Stimulated activated CD8-positive, alpha-beta memory T cell treated with anti-CD3 and anti-CD28 coated beads, Interleukin-4, amount 100 ng/mL, for 48 hours (primary cell): ENCODE measurements at places on chromosomes 16 and 17.
A peak's percentile ranks its signal among the peaks of the same experiment; 100 is the strongest.

DNA sequence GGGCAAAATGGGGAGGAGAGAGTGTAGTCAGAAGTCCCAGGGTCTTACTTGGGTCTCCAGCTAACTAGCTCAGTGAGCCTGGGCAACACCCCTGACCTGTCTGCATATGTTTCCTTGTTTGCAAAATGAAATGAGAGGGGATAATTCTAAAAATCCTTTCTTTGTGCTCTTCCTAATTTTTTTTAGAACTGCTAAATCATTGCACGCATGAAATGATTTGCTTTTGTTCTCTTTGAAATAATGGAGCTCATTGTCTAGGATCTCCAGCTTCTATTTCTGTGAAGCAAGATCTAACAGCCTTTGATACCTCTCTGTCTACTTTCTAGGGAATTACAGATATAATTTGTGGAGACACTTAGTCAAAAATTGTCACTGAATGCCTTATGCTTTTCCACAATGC is 181.3 kb downstream of the CDH13 start:
- no peak for DNase-seq

DNA sequence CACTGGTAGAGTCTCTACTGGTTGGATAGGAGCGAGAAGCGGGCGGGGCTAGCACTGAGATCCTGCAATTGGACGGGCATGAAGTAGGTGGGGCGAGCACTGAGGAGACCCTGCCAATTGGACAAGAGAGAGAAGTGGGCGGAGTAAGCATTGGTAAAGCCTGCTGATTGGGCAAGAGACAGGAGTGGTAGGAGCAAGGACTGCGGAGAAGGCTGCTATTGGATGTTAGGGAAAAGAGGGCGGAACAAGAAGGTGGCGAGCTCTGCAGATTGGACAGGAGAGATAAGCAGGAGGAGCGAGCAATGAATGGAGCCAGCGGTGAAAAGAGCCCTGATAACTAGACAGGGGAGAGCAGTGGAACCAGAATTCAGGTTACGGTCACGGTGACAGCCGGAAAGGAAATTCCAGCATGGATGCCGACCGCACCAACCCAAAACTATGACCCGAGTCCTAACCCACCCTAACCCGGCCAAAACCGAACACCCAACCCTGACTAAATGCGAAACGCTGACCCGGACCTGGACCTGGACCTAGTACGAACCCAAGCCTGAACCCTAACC is 4.8 kb downstream of the SCGB1C2 start:
- DNase-seq, result peak; percentile 71

DNA sequence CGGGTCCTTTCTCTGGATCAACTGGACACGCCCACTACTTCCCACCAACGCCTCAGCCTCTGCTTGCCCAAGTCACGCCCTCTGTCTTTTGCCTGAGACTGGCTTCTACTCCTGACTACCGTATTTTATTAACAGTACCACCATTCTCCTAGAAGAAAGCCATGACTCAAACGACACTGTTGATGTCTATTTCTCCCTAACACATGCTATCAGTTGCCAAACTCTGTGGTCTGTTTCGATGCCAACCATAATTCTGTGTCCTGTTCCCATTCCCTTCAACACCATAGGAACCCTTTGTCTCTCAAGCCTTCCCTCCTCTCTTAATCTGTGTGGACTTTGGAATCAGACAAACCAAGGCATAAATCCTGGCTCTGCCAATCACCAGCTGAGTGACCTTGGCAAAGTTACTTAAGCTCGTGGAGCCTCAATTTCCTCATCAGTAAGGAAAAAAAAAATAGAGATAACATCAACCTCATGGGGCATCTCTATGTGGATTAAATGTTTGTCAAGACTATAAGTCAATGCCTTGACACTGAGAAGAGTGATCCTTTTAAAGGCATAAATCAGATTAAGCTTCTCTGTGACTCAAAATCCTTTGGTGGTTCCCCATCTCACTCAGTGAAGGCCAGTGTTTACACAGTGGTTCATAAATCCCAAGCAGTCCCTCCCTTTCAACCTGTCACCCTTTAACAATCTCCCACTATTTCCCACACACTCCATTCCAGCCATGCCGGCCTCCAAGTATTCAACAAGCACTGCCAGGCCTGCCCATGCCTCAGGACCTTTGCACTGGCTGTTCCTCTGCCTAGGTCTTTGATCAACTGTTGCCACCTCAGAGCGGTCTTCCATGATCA is 45.6 kb downstream of the ERN1 start:
- no peak for DNase-seq

DNA sequence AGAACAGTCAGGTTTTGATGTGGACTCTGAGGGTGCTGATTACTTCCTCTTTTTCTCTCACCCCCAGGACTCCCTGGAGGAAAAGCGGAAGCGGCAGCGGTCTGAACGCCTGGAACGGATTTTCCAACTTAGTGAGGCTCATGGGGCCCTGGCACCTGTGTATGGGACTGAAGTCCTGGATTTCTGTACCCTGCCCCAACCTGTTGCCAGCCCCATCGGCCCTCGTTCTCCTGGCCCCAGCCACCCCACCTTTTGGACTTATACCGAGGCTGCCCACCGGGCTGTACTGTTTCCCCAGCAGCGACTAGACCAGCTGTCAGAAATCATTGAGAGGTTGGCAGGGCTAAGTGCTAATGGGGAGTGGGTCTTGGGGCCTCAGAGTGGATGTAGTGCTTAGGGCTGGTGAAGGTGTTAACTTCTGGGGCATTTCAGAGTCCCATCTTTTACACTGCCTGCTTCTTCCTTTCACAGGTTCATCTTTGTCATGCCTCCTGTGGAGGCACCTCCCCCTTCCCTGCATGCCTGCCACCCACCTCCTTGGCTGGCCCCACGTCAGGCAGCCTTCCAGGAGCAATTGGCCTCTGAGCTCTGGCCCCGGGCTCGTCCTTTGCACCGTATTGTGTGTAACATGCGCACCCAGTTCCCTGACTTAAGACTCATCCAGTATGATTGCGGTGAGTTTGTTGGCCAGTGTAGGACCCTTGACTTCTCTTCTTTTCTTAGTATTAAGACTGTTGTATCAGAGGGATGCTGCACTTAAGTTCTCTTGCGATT is 19.1 kb upstream of the PHKG2 start:
- DNase-seq, result no peak

DNA sequence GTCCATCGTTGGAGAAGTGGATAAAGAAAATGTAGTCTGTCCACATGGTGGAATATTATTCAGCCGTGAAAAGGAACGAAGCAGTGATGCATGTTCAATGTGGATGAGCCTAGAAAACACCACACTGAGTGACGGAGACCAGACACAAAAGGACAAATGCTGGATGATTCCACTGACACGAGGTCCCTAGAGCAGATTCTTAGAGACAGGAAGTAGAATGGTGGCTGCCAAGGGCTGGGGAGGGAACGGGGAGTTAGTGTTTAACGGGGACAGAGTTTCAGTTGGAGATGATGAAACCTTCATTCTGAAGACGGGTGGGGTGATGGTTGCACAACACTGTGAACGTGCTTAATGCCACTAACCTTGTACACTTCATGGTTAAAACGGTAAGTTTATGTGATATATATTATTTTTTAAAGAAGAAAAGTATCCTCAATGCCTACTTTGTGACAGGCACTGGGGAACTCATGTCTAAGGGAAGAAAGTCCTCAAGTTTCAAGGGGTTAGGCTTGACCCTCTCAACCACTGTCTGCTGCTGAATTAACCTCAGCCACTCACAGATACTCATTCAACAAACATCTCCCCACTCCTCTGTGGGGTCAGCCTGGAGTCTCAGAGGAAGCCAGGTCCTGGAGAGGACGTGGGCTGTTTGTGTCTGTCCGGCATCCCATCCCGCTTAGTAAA is 17.6 kb downstream of the C16orf74 start:
- DNase-seq, result no peak

- no peak for DNase-seq
These were observed 19.5 kb downstream of the GRB7 start for GRCh38 chr17:39757176-39757662.

- DNase-seq, result no peak
These were observed 30.4 kb upstream of the PITPNA start for GRCh38 chr17:1592751-1593629.

- no peak for DNase-seq
These were observed 23.6 kb downstream of the SIAH1 start for GRCh38 chr16:48361540-48362144.

GRCh38 chr17:31281061-31281460 is 16.0 kb downstream of the OMG start:
- no peak for DNase-seq

GRCh38 chr16:69771651-69771967 is 9.5 kb downstream of the WWP2 start:
- DNase-seq, result no peak

GRCh38 chr17:41992576-41992975 is 24.7 kb downstream of the DNAJC7 start:
- DNase-seq, result no peak

DNA sequence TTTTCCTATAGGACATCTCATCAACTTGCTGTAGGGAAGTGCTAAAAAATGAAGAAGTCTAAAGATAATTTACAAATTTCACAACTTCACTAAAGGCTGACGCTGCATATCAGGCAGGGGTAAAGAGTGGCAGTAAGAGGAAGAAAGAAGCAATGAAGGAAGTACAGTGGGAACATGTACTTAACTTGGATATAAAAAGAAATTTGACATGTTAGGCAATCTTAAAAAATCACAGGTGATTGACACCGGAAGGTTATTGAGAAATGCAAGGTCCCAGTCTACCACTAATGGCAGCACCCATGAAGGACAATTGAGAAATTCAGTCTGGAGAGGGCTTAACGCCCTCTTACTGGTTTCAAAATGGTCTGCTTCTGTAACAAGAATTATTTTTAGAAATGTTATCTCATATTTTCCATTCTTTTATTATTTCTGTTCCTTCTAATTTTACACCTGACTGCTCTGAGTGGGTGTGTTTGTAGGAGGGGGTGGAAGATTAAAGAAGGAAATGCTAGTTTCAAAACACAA is 358.1 kb downstream of the KCNJ2 start:
- DNase-seq, result no peak

- no peak for DNase-seq
These were observed 5.5 kb downstream of the CCL17 start for GRCh38 chr16:57409870-57410587.

GRCh38 chr17:45222289-45222995 is 757 bp downstream of the FMNL1 start:
- DNase-seq, result peak; percentile 82

GRCh38 chr16:66521951-66522771 is 27.8 kb downstream of the TK2 start:
- DNase-seq, result peak; percentile 98

GRCh38 chr16:66842765-66843164 is 1.4 kb upstream of the CA7 start:
- no peak for DNase-seq

DNA sequence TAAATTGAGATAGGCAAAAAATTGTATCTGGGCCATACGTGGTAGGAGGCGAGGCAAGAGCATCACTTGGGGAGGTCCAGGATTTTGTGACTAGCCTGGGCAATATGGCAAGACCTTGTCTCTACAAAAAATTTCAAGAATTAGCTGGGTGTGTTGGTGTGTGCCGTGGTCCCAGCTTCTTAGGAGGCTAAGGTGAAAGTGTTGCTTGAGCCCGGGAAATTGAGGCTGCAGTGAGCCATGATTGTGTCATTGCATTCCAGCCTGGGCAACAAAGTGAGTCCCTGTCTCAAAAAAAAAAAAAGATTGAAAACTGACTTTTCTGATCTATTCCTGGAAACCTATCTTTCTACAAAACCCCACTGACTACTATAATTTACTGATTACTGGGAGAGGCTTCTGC is 26.7 kb downstream of the CDK12 start:
- DNase-seq, result peak; percentile 18

GRCh38 chr17:82281502-82282238 is 8.2 kb upstream of the CSNK1D start:
- DNase-seq, result peak; percentile 76

- peak; percentile 70 for DNase-seq
These were observed 36.5 kb downstream of the CPNE2 start for GRCh38 chr16:57128771-57129389.

DNA sequence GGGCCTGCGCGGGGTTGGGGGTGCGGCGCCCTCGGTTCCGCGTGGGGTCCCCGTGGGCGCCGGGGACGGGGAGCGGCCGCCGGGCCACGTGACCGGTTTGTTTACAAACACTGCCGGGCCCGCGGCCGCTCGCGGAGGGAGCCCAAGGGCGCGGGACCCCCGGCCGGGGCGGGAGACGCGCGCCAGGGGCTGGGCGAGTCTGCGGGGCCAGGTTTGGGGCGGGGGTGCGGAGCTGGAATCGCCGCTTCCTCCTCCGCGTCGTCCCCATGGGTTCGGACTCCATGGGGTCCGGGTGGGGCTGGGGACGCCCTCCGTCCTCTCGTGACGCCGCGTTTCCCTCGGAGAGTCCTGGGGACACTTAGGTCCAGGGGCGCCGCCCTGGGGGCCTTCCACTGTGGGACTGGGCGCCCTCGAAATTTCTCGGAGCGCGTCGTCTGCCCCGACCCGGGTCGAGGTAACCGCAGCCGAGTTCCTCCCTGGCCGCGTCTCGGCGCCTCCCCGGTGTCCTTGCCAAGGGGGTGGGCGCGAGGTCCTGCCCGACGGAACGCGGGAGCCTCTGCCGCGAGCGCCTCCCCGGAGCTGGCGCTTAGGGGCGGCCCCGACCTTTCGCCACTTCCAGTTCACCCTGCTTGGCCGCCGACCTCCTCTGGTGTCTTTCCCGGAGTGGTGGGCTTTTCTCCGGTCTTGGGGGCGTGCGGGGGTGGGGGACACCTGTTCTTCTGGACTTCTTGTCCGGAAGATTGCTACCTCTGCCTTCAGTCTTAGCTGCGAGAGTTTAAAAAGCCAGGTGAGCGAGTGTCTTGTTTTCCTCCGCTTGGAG is 684 bp downstream of the YPEL2 start:
- peak; percentile 47 for DNase-seq

GRCh38 chr17:79107499-79108231 is 33.0 kb downstream of the ENGASE start:
- DNase-seq, result no peak

- no peak for DNase-seq
These were observed 202.1 kb upstream of the PSMD7 start for GRCh38 chr16:74094514-74094913.

- peak; percentile 68 for DNase-seq
These were observed 54.1 kb upstream of the BCAR1 start for GRCh38 chr16:75305364-75306098.

DNA sequence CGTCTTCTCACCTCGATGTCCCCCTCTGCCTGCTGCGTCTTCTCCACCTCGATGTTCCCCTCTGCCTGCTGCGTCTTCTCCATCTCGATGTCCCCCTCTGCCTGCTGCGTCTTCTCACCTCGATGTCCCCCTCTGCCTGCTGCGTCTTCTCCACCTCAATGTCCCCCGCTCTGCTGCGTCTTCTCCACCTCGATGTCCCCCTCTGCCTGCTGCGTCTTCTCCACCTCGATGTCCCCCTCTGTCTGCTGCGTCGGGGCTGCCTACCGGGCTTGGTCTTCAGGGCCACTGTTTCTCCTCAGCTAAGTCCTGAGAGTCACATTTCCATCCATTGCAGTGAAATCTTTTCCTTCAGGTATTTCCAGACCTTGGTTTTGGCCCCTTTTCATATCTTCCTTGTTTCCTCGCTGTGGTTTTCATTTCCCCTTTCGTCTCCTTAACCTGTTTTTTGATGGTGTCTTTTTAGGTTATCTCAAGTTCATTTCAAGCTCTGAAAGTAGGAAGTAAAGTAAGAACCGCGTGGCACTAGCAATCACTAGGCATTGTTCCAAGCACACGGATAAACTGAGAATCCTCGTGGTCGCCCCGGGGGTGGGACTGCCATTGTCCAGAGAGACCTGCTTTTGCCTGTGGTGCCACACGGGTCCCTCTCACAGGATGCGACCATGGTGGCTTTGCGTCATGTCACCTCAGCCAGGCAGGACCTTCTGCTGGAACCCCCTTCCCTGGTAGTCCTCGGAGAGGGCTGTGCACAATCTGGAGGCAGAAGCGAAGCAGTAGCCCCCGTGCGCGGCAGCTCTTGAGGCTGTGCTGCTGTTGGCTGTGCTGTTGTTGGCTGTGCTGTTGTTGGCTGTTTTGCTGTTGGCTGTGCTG is 9.5 kb upstream of the ZNF750 start:
- DNase-seq, result no peak

- no peak for DNase-seq
These were observed 2.0 kb downstream of the NEUROD2 start for GRCh38 chr17:39605492-39606433.
